ENCODE measurements at places on chromosomes 13 and 19.

GRCh38 chr19:38228491-38229439, 4.7 kb upstream of the DPF1 start:
- peak; percentile 51 for DNase-seq

- no peak for DNase-seq
Observed at GRCh38 chr19:31335716-31336115, 13.5 kb downstream of the TSHZ3 start.

DNA sequence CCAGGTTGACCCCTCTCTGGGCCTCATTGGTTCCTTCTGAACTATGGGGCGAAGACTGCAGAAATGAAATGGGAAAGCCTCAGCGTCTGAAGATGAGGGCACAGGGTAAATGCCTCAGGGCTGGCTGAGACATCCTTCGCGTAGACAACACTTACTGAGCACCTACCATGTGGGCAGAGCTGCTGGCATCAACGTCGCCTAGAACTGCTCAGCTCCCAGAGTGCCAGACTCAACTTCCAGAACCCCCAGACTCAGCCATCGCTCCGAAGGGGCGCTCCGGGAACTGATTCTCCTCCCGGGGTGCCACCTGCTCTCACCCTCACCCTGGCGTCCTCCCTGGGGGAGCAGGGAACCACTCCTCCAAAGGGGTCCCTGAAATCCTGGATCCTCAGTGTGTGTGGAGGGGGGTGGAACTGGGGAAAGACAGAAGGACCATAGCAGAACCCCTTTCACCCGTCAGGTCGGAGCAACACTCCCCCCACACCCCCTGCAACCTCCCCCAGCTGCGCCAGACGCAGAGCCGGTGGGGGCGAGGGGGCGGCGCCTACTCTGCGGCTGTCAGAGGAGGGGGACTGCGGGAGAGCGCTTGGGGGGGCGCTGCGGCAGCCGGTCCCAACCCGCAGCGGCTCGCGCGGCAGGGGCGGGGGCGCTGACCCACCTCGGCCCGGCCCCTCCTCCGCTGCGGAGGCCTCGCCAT, 8.2 kb upstream of the NFIC start:
- DNase-seq = no peak

- no peak for DNase-seq
Observed at GRCh38 chr19:14315433-14315832, 65.8 kb upstream of the ADGRE5 start.

DNA sequence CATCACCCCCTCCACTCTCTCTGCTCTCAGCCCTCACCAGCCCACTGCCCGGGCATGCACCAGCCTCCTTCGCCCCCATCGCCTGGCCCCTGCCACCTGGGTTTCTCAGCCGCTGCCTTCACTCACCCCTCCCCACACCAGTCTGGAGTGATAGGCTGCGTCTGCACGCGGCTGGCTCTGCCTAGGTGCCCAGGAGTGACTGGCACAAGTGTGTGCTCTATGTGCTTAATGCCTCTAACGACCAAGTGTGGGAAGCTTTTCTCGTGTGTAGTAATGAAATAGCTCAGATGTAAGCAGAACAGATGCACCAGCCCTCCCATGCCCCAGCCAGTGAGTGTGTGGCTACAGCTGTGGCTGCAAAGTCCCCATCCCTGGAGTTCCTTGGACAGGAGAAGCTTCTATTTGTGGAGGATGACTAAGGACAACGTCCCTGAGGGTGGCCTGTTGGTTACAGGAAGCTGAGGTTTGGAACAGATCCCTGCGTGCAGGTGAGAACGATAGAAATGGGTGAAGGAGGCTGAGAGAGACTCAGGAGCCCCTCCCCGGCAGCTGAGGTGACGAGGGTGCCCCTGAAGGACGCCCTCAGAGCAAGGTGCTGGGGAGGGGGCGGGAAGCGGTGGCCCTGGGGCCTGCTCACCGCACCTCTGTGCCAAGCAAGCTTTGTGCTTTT, 35.6 kb downstream of the ATP11A start:
- DNase-seq = peak; percentile 60

DNA sequence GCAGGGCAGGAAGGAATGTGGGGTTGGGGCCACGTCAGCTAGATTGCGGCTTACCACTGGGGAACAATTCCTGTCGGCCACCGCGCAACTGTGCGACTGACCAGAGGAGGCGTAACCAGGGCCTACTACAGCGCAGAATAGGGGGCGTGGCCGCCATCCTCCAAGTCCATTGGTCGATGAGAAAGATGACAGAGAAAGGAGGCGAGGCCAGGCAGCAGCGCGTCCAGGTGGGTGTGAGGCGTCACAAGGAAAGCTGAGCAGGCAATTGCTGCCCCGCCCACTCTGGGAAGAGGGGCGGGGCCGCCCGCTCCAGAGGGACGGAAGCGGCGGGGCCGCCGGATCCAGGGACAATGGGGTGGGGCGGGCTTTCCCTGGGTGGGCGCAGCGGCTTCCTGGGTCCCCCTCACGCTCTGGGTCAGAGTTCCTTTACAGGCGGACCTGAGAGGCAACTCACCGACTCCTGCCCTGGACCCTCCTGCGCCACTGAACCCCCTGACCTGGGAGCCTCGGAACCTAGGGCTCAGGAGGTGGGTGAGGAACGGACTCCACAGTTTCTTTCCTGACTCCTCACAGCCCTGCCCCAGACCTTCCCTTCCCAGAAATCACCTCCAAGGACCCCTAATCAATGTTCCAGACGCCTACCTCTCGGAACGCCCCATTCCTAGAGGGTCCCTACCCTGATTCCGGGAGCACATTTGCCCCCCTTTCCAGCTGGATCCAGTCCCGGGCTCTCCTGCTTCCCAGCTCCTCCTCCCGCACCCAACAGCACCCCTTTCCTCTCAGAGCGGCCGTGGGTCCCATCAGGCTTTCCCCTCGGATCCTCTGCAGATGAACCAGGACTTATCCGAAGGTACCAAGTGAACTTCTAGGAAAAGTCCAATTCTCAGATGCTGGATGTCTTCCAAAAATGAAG, 101.5 kb upstream of the ZNF492 start:
- DNase-seq = no peak
